ENCODE measurements at places on chromosomes 3 and 15.

- DNase-seq: no peak
Measured at GRCh38 chr3:82643948-82644347, 882.5 kb upstream of the GBE1 start.

GRCh38 chr3:99663977-99664376, 25.6 kb downstream of the COL8A1 start:
- no peak for DNase-seq

GRCh38 chr3:83890039-83890762, 1068.6 kb upstream of the CADM2 start:
- no peak for DNase-seq

DNA sequence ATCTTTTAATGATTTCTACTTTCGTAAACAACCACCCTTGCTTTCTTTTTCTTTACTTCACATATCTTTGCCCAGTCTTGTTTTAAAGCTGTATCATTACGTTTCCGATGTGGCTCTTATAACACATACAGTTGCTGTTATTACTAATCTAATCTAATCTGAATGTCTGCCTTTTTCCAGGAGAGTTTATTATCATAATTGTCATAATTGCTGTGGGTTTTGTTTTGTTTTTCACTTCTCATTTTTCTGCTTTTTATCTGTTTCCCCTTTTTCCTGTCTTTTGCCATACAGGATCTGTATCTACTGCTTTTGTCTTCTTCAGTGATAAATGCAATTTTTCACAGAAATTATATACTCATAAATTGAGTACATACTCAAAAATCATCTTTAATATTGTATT, 24.9 kb downstream of the HACL1 start:
- DNase-seq: no peak

DNA sequence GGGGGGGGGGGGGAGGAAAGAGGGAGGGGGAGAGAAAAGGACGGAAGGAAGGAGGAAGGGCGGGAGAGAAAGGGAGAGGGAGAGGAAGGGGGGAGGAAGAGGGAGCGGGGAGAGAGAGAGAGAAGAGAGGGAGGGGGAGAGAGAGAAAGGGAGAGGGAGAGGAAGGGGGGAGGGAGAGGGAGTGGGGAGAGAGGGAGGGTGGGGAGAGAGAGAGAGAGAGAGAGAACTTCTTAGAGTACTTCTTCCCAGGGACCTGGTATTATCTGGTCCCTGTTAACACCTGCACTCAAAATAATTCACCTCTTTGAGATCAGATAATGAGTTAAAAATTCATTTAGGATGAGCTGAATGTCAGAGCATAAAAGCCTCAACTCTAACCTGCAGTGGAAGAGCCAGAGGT, 1.1 kb downstream of the SEC13 start:
- no peak for DNase-seq

DNA sequence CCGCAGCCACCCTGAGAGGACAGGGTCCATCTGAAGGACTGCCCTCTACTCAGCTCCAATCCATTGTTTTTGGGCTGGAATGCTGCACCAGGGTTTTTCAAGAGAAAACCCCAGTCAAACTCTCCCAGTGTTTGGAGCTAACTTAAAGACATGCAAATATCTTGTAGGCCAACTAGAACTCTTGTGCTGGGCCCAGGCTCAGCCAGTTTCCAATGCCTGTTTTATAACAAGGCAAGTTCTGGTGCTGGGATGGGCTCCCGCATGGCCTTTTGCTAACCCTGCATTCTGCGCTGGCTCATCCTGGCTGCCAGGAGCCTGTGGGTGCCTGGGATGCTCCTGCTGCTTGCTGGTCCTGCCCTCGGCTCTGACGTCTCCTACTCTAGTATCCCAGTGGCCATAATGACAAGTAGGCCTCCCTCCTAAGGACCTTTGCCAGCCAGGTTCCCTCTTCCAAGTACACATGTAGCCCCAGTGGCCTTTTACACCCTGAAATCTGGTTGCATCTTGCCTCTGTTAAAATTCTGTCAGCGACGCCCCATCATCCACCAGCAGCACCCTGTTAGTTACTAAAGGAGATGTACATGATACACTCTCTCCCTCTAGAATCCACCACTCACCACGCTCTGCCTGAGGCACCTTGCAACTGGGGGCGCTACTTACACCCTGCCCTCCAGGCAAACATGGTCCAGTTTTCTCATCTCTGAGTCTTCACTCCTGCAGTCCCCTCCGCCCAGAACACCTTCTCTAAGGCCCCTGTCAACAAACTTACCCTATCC, 30.5 kb upstream of the RAB6B start:
- no peak for DNase-seq

DNA sequence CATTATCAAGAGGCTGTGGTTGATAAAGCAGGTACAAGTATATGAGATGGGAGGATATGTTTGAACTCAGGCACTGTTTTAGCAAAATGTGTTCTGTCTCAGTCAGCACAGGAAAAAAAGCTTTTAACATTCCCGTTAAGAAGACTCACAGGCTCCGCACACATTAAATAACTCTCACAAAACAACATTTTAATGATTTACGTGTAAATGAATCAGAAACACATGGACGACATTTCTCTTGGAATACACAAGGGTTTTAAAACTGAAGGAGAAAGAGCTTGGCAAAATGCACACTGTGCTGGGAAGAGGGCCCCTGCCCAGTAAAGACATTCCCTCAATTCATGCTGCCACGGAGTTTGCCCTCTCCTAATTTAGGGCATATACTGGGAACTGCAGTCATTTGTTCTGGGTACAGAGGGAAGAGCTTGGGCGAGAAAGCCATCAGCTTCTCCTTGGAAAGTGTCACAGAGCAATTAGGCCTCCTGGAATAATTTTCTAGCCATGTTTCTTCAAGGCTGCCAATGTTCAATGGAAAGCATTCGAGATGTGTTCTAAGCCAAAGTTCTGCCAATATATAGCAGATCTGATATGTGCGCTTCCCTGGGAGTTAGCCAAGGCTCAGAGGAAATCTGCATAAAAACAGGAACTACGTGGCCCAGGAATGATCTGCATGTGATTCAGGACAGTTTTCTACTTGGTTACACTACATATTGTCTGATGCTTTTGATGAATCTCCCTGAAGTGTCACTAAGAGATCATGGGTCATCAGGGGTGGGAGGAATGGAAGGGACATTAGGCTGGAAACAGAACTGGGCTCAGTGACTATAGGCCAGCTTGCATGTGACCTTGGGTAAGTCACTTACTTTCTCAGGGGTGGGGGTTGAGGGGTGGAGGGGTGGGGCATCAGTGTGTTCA, 2.2 kb upstream of the MASP1 start:
- no peak for DNase-seq

- DNase-seq: no peak
Measured at GRCh38 chr3:115108614-115109013, 38.5 kb downstream of the ZBTB20 start.

- DNase-seq: no peak
Measured at GRCh38 chr15:78597583-78597982, 23.2 kb downstream of the CHRNA3 start.

DNA sequence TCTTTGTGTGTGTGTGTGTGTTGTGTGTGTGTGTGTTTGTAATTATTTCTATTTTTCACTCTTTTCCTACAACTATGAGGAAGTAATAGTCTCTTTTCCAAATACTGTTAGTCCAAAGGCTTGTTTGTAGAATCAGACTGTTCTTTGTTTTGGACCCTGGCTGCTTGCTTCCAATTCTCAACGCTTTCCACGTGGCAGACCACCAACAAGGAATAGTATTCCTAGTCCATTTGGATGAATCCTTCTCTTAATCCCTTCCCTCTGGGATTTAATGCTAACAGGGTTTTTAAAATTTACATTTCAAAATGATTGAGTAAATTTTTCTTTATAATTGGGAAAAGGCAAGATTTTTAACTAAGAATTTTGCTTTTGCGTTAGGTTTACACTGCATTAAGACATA, 62.7 kb downstream of the ADAMTSL3 start:
- no peak for DNase-seq

DNA sequence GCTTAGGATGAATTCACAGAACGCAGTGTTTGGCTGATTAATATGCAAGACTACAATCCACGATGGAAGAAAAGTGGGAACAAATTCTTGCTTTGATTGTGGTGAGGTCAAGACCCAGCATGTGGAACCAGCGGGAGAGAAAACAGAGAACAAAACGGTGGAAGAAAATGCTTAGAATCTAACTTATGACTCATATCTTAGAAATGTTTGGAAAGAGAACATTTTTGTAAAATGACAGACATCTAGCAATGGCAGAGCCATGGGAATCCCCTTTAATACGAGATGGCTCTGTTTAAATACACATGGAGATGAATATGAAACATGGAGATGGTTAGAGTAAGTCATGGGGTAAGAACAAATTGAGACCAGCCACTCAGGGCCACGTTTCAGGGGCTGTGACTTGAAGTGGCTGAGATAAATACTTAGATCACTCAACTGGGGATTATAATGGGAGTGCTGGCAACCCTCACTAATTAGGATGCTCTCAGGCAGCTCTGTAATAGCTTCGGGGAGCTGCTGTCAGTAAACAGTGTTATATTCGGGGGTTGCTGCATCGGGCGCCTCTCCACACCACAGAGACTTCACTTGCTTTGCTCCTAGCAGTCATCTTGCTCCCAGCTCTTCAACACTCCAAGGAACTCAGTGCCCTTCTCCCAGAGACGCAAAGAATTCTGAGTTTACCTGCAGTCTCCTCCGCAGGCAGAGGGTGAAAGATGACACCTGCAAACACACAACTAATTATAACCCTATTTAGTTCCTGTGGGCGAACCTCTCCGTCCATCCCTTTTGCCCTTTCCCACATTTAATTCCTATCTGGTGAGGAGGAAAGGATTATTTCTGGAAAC, 68.0 kb upstream of the ONECUT1 start:
- no peak for DNase-seq

GRCh38 chr15:32747921-32748342, 30.1 kb downstream of the GREM1 start:
- DNase-seq: no peak
